Muscle of leg (tissue), 16 donors: ENCODE measurements at places on chromosomes 13 and 19. TPM values are rescaled to one million over a fixed set of nuclear protein-coding genes. Genes with fewer than 3 reads are reported as not detected.

CAMSAP3 gene
- total RNA-seq, result 0.04 TPM

PIAS4 gene
- total RNA-seq, result 18.1 TPM

GIPR gene
- 0.09 TPM for total RNA-seq

- no peaks in the 10 kb centered on the region for H3K27me3 ChIP-seq
- DNase-seq, result no peak
- H3K4me1 ChIP-seq, result no peaks in the 10 kb centered on the region
- H3K36me3 ChIP-seq, result peaks cover 2% of the 10 kb centered on the region
- H3K27ac ChIP-seq, result no peak overlapping the region
- H3K4me3 ChIP-seq, result no peak overlapping the region
Measured at GRCh38 chr13:75302071-75302698, 179.8 kb downstream of the TBC1D4 start.

GRCh38 chr13:87999240-87999700, 328.1 kb downstream of the SLITRK5 start:
- H3K4me3 ChIP-seq, result no peak overlapping the region
- H3K27ac ChIP-seq, result no peak overlapping the region
- DNase-seq, result no peak
- no peaks in the 10 kb centered on the region for H3K27me3 ChIP-seq

GRCh38 chr19:33819506-33819879, 22.8 kb downstream of the KCTD15 start:
- H3K27me3 ChIP-seq, result peaks cover 16% of the 10 kb centered on the region
- peak overlapping the region; percentile 44 for H3K4me3 ChIP-seq
- H3K27ac ChIP-seq, result no peak overlapping the region
- peaks cover 15% of the 10 kb centered on the region for H3K4me1 ChIP-seq
- DNase-seq, result no peak

- DNase-seq, result peak; percentile 79
- peaks cover 25% of the 10 kb centered on the region for H3K4me1 ChIP-seq
- H3K27me3 ChIP-seq, result peaks cover 3% of the 10 kb centered on the region
- peaks cover 44% of the 10 kb centered on the region for H3K36me3 ChIP-seq
- H3K4me3 ChIP-seq, result peak overlapping the region; percentile 55
- peak overlapping the region; percentile 88 for H3K27ac ChIP-seq
Measured at GRCh38 chr19:48480183-48480557, 11.0 kb downstream of the CYTH2 start.

DNA sequence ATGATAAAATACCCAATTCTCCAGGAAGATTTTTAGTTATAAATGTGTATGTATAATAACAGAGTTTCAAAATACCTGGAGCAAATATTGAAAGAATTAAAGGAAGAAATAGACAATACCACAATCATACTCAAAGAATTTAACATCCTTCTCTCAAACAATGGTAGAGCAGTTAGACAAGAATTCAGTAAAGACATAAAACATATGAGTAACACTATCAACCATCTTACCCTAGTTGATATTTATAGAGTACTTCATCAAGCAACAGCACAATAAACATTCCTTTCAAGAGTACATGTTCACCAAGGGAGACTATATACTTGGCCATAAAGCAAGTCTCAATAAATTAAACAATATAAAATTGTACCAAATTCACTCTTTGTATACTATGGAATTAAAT, 108.4 kb downstream of the DLEU7 start:
- H3K27ac ChIP-seq, result no peak overlapping the region
- no peaks in the 10 kb centered on the region for H3K36me3 ChIP-seq
- H3K4me1 ChIP-seq, result no peaks in the 10 kb centered on the region
- H3K27me3 ChIP-seq, result no peaks in the 10 kb centered on the region

DNA sequence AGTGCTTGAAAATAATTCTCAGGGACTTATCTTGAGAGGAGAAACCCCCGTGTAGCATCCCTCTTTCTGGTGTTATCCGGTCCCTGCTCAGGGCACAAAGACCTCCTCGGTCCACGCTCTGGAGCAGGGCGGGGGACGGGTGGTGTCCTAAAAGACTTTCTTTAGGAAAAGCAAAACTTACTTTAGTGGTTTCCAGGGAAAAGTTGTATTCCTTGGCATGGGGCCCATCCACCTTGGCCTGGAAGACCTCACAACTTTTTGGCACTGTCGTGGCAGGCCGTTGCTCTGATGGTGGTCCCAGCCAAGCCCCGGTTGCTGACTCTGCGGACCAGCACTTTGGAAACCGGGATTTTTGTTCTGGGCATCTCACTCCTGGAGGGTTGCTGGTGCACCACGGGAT, 2.7 kb downstream of the AMER2 start:
- H3K4me3 ChIP-seq, result no peak overlapping the region
- DNase-seq, result no peak
- H3K4me1 ChIP-seq, result peaks cover 8% of the 10 kb centered on the region
- no peaks in the 10 kb centered on the region for H3K36me3 ChIP-seq
- peaks cover 43% of the 10 kb centered on the region for H3K27me3 ChIP-seq

GRCh38 chr19:2624537-2625091, 77.9 kb downstream of the GNG7 start:
- H3K27me3 ChIP-seq, result peaks cover 8% of the 10 kb centered on the region
- H3K27ac ChIP-seq, result no peak overlapping the region
- H3K36me3 ChIP-seq, result no peaks in the 10 kb centered on the region
- no peak overlapping the region for H3K4me3 ChIP-seq
- DNase-seq, result no peak
